ENCODE measurements at places on chromosomes 1 and 21.

DNA sequence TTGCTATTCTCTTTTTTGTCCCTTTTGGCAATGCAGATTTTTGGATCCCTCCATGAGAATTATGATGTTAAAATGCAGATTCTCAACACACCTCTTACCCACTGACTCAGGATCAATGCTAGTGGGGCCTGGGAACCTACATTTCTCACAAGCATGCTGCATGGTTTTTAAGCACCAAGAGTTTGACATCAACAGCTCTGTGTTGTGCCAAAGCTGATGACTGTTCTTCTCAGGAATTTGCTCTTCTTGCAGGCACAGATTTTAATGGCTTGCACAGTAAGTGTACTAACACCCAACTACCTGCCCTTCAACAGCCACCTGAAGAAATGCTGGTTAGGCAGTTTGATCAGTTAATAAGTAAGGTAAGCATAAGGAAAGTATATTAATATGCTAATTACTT lies 468.7 kb downstream of the PTBP2 start:
- no peak for DNase-seq

DNA sequence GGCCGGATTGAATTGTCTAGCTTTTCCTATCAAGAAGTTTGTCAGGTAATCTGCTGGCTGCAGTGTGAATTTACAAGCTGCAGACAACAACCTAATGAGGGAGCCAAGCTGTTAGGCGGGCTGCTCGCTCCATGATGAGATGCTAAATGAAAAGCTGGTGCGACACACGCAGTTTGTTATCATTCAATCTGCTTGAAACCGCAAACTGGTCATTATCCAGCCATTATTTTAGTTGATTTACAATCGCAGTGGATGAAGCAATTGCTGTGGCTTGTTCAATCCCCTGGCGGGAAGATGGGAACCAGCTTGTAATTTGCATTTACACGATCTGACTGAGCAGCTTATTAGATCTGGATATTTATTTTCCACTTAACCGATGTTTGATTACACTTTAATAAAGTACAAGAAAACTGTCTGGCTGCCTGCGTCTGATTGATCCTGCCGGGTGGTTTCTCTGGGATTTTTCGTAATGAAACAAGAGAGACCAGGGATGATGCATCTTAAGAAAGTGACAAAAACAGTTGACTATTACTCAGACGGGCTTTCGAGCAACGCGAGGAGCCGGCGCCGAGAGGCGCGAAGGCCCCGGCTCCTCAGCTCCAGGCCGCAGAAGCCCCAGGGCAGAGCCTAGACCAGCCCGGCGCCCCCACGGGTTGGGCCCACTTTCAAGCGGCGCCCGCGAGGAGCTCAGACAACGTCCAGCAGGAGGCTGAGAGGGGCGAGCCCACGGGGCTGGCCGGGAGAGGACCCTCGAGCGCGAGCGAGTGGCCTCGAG lies 118.0 kb upstream of the BARHL2 start:
- DNase-seq: no peak

GRCh38 chr1:27116697-27117096 lies 38.2 kb downstream of the SLC9A1 start:
- no peak for DNase-seq

GRCh38 chr1:42017730-42018129 lies 99.0 kb upstream of the HIVEP3 start:
- DNase-seq: no peak

DNA sequence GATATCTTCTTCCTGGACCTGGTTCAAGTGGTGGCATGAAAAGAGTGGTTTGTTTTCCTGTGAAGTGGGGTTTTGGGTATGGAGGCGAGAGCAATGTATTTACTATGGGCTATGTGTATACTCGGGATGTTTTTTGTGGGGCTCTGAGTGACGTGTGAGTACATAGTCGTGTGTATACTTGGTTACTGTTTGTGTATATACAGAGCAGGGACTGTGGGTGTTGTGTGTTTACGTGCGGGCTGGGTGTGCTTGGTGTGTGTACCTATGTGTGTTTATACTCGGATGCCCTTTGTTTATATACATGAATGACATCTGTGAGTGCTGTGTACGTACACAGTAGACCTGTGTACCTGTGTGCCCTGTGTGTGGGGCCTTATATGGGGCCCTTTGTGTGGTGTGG lies 50.0 kb downstream of the YARS1 start:
- DNase-seq: no peak

DNA sequence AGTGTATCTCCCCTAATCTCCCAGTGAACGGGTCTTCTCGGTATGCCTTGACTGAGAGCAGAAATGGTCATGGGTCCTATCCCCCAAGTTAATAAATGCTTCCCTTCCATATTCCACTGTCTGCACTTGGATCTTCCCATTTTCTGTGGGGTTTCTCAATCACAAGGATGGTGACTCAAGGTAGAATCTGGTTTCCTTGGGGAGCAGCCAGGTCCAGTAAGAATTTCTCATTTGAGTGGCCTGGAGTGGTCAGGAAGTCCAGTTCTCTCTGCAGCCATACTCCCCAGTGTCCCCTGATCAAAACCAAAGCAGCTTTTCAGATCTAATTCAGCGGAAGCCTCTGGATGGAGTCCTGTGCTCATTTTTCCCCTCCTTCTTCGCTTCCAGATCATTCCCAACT lies 14.8 kb upstream of the SLC27A3 start:
- no peak for DNase-seq

GRCh38 chr1:210001751-210002150 lies 63.7 kb downstream of the SYT14 start:
- DNase-seq: no peak

DNA sequence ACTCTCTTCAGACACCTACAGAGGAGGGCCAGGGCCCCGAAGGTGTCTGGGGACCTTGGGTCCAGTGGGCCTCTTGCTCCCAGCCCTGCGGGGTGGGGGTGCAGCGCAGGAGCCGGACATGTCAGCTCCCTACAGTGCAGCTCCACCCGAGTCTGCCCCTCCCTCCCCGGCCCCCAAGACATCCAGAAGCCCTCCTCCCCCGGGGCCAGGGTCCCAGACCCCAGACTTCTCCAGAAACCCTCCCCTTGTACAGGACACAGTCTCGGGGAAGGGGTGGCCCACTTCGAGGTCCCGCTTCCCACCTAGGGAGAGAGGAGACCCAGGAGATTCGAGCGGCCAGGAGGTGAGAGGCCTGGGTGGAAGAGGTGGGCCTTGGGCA lies 3.7 kb downstream of the ADAMTSL4 start:
- no peak for DNase-seq

All from right renal pelvis (tissue), 4 donors.